ENCODE measurements at places on chromosomes 3 and 15.

DNA sequence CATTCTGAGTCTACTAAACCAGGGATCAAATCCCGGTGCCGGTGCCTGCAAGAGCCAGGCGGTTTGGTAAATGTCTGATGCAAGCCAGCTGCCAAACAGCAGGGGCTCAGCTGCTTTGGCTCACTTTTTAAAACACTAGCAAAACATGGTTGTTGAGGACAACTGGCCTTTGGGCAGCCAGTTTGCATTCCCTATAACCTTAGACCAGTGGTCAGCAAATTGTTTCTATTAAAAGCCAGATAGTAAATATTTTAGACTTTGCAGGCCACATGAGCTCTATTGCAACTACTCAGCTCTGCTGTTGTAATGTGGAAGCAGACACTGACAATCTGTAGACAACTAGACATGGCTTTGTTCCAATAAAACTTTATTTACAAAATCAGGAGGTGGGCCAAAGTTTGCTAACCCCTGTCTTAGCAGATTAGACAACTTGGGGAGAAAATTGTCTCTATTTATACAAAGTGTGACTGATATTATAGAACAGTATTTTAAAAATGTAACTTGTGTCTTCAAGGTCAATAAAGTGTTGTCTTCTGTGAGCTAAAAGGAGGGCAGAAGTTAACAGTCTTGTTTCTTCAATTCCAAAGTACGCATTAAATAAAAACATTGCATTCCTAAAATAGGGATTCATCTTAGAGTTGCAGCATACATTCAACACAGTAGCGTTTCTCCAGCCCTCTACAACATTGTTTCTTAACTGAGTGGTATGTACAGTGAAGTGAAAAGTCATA lies 67.6 kb downstream of the SSUH2 start:
- DNase-seq = no peak

GRCh38 chr3:4507024-4507596 lies 14.0 kb downstream of the ITPR1 start:
- DNase-seq = no peak

GRCh38 chr3:42749753-42750231 lies 23.3 kb downstream of the CCDC13 start:
- DNase-seq = no peak

DNA sequence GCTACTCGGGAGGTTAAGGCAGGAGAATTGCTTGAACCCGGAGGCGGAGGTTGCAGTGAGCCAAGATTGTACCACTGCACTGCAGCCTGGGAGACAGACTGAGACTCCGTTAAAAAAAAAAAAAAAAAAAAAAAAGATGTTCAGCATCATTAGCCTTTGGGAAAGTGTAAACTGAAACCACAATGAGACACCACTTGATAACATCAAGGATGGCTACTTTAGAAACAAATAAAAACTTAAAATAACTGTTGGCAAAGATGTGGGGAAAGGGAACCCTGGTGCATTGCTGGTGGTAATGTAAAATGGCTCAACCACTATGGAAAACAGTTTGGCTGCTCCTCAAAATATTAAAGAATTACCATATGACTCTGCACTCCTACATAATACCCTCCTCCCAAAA lies 1.9 kb downstream of the LEO1 start:
- no peak for DNase-seq

GRCh38 chr15:71547011-71547410 lies 263.3 kb upstream of the NR2E3 start:
- DNase-seq = no peak

- DNase-seq = no peak
Measured at GRCh38 chr3:129954514-129954913, 20.0 kb upstream of the TRH start.

GRCh38 chr3:124364317-124365020 lies 365.8 kb upstream of the UMPS start:
- DNase-seq = no peak

DNA sequence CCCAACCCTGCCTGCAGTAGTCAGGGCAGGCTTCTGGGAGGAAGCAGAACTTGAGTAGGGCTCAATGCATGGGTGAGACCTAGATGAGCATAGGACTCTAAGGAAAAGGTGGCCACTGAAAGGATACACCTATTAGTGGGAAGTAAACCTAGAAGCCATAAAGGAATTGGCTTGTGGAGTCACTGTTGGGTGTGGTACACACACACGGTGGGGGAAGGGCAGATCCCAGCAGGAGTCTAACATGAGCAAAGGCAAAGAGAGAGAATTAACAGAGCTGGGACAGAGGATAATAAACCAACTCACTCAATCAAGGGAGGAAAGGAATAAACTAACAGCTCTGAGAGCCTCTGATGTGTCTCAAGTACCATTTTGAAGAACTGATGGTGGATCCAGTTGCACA lies 23.1 kb downstream of the DAPK2 start:
- DNase-seq = no peak

Data from central memory CD8-positive, alpha-beta T cell (primary cell).